ENCODE measurements at places on chromosomes 6 and 20. TPM values are rescaled to one million over a fixed set of nuclear protein-coding genes. Genes with fewer than 3 reads are reported as not detected.

GRCh38 chr20:4476903-4477500, 244.7 kb upstream of the PRND start:
- DNase-seq = no peak

DNA sequence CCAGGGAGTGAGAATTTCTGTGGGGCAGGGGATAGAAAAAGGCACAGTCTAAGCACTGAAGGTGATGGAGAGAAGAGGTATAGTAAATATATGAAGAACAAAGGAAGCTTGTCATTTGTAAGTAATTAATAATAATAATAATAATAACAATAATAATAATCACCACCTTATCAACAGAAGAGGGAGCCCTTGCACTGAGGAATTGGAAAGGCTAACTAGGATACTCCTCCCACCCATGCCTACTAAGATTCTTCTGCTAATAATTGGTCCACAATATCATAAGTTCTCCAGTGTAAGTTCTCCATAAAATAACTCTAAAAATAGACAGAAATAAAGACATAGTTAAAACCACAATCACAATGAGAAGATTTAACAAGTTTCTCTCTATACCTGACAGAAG, 912 bp upstream of the OR12D3 start:
- DNase-seq = no peak

GRCh38 chr6:41002168-41002567, 36.9 kb downstream of the UNC5CL start:
- DNase-seq = no peak

GRCh38 chr6:34370361-34370760, 22.1 kb downstream of the NUDT3 start:
- no peak for DNase-seq

GRCh38 chr6:35300848-35301247, 3.2 kb downstream of the DEF6 start:
- DNase-seq = no peak

TRIM15 gene
- not detected for total RNA-seq

Data from left ventricle myocardium inferior (tissue), 1 donor.